ENCODE measurements at places on chromosomes 13 and 19. TPM values are rescaled to one million over a fixed set of nuclear protein-coding genes. Genes with fewer than 3 reads are reported as not detected.

Gene VSTM1
- not detected for total RNA-seq

- ATAC-seq: no peak
Measured at GRCh38 chr13:108595436-108596274, 33.8 kb upstream of the MYO16 start.

GRCh38 chr19:4112367-4112766 lies 11.6 kb downstream of the MAP2K2 start:
- ATAC-seq: no peak

- ATAC-seq: no peak
Measured at GRCh38 chr19:4067396-4068046, 822 bp upstream of the ZBTB7A start.

Gene VSIG10L
- 2.7 TPM for total RNA-seq

Gene TINCR
- total RNA-seq: 0.35 TPM

GRCh38 chr13:110359840-110360301 lies 52.8 kb downstream of the COL4A2 start:
- no peak for ATAC-seq

Gene TEAD2
- 73.1 TPM for total RNA-seq

Gene KLK4
- total RNA-seq: not detected

Gene CYP2A7
- total RNA-seq: not detected

Gene ZNF443
- total RNA-seq: 5.2 TPM

DNA sequence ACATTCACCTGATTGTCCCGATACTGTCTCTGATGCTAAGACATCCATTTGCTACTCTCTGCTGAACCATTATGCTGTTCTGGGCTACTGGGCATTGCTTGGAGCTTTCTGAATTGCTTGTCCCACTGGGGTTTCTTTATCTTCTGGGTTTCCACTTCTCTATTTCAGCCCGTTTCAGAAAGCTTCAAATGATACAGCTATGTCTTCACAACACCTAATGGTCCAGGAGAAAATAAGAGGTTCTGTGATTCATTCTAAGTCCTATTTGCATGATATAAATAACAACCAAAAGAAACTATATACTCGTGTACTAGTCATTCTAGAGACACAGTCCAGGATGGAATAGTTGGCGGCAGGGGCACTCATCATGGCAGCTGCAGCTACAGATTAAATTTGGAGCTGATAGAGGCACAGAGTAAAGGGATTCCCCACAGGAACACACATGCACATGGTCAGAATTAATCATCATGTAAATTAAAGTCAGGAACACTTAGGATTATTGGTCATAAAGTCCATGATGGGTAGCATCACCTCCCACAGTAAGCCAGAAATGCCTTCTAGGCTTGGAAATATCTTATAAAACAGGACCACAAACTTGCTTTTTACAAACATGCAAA lies 33.3 kb upstream of the SCEL start:
- ATAC-seq: no peak

Gene CD22
- 5.3 TPM for total RNA-seq

DNA sequence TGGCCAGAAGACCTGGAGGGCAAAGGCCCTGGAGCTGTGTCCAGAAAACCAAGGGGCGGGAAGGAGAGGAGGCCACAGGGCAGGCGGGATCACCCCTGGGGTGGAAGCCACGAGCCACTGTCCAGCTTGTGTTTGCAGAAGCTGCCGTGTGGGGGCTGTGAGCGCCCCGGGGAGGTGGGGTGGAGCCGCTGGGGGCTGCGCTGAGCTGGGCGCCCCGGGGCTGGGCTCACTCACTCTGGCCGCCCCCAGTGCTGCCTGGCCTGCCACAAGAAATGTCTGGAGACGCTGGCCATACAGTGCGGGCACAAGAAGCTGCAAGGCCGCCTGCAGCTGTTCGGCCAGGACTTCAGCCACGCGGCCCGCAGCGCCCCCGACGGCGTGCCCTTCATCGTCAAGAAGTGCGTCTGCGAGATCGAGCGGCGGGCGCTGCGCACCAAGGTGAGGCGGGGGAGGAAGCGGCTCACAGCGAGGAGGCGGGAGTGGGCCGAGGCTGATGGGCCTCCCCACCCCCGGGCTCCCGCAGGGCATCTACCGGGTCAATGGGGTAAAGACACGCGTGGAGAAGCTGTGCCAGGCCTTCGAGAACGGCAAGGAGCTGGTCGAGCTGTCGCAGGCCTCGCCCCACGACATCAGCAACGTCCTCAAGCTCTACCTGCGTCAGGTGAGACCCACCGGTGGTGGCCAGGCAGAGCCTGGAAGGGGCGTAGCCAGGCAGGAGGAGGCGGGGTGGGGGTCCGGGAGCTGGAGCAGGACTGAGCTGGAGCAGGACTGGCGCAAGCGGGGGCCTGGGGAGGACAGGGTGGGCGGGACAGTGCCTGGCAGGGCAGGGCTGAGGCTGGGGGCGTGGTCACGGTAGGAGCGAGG lies 13.6 kb downstream of the POLR2E start:
- no peak for ATAC-seq
